ENCODE measurements at places on chromosomes 4 and X. TPM values are rescaled to one million over a fixed set of nuclear protein-coding genes. Genes with fewer than 3 reads are reported as not detected.

DNA sequence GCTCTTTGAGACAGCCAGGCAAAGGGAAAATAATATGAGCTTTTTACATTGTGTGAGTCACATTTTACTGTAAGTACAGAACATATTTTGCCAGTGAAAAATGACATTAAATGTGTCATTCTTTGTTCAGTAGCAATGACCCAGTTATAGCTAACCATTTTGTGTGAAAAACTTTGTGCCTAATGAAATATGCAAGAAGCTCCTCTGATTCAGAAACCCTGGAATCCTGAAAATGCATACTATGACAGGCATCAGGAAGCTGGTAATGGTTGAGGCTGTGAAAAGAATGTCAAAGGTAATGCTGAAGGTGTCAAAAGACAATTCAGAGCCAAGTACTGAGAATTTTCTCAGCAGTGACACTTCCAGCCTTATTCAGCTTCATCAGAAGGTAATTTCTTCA is 549.5 kb upstream of the SMIM31 start:
- H3K4me1 ChIP-seq = no peaks in the 10 kb centered on the region
- no peaks in the 10 kb centered on the region for H3K36me3 ChIP-seq
- no peaks in the 10 kb centered on the region for H3K27me3 ChIP-seq

- no peak overlapping the region for H3K27ac ChIP-seq
- H3K4me3 ChIP-seq = no peak overlapping the region
- no peak for DNase-seq
- no peaks in the 10 kb centered on the region for H3K27me3 ChIP-seq
- peaks cover 4% of the 10 kb centered on the region for H3K36me3 ChIP-seq
- H3K4me1 ChIP-seq = peaks cover 22% of the 10 kb centered on the region
Observed at GRCh38 chr4:2006956-2007653, 1.7 kb downstream of the NELFA start.

P2RY4 gene
- 0.64 TPM for total RNA-seq

GRCh38 chr4:138573246-138573645 is 331.1 kb upstream of the SLC7A11 start:
- H3K27ac ChIP-seq = no peak overlapping the region
- no peaks in the 10 kb centered on the region for H3K36me3 ChIP-seq

- no peak overlapping the region for H3K4me3 ChIP-seq
- H3K4me1 ChIP-seq = peaks cover 7% of the 10 kb centered on the region
- H3K27ac ChIP-seq = no peak overlapping the region
- no peaks in the 10 kb centered on the region for H3K36me3 ChIP-seq
Observed at GRCh38 chrX:69539437-69539836, 35.3 kb downstream of the NALF2 start.

GRCh38 chr4:176791591-176792325 is 964 bp downstream of the VEGFC start:
- peaks cover 12% of the 10 kb centered on the region for H3K27me3 ChIP-seq
- DNase-seq = no peak
- H3K4me1 ChIP-seq = no peaks in the 10 kb centered on the region
- no peaks in the 10 kb centered on the region for H3K36me3 ChIP-seq
- H3K27ac ChIP-seq = no peak overlapping the region

- H3K36me3 ChIP-seq = no peaks in the 10 kb centered on the region
- no peaks in the 10 kb centered on the region for H3K4me1 ChIP-seq
- no peak for DNase-seq
- H3K27me3 ChIP-seq = no peaks in the 10 kb centered on the region
Observed at GRCh38 chr4:161444626-161445025, 719.2 kb downstream of the FSTL5 start.

BEX5 gene
- 0.75 TPM for total RNA-seq

GRCh38 chrX:37997096-37997495 is 9.3 kb upstream of the SYTL5 start:
- H3K27ac ChIP-seq = no peak overlapping the region
- no peak overlapping the region for H3K4me3 ChIP-seq
- DNase-seq = no peak

- peaks cover 2% of the 10 kb centered on the region for H3K27me3 ChIP-seq
- H3K36me3 ChIP-seq = no peaks in the 10 kb centered on the region
- no peak overlapping the region for H3K27ac ChIP-seq
- H3K4me3 ChIP-seq = no peak overlapping the region
- no peak for DNase-seq
Observed at GRCh38 chrX:38216642-38217041, 4.0 kb downstream of the SRPX start.

CCDC120 gene
- 14.2 TPM for total RNA-seq

GRCh38 chr4:85610450-85610849 is 135.5 kb downstream of the ARHGAP24 start:
- peak overlapping the region; percentile 57 for H3K27ac ChIP-seq
- no peak for DNase-seq
- no peak overlapping the region for H3K4me3 ChIP-seq
- H3K36me3 ChIP-seq = no peaks in the 10 kb centered on the region
- H3K4me1 ChIP-seq = no peaks in the 10 kb centered on the region

CTAG1A gene
- not detected for total RNA-seq

- no peak overlapping the region for H3K27ac ChIP-seq
- no peaks in the 10 kb centered on the region for H3K36me3 ChIP-seq
- DNase-seq = no peak
- no peak overlapping the region for H3K4me3 ChIP-seq
Observed at GRCh38 chr4:36363024-36363423, 81.6 kb downstream of the DTHD1 start.

DNA sequence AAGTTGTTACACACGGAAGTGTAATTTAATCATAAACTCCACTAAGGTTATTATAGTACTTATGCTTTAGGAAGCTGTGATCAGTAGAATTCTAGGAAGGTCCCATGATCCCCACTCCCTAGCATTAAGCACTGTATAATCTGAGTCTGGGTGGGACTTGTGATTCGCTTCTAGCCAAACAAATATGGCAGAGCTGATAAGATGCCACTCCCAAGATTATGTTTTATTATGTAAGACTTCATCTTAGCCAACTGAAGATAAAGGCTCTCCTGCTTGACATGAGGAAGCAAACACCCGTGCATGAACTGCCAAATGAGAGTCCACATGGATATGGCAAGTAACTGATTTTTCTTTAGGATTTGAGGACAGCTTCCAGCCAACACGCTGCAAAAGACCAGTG is 186.4 kb upstream of the NDST3 start:
- H3K4me3 ChIP-seq = no peak overlapping the region
- H3K36me3 ChIP-seq = no peaks in the 10 kb centered on the region
- no peak for DNase-seq
- H3K27ac ChIP-seq = no peak overlapping the region
- H3K27me3 ChIP-seq = no peaks in the 10 kb centered on the region

DNA sequence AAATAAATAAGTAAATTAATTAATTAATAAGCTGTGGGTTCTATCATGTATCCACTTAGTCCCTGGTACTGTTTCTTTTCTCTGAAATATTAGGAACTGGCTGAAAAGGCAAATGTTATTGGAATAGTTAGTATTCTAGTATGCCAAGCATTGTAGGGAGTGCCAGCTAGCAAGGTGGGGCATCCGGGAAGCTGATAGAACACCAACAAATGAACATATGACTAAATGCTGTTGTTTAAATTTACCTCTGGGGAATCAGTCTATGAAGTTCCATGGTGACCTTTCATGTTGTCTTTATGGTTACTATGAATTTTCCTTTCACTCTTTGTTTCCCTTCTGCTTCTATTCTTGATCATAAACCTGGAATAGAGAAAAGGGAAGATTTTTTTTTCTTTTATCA is 32.7 kb downstream of the NUDT6 start:
- no peak overlapping the region for H3K4me3 ChIP-seq
- H3K27ac ChIP-seq = no peak overlapping the region
- H3K27me3 ChIP-seq = no peaks in the 10 kb centered on the region

DNA sequence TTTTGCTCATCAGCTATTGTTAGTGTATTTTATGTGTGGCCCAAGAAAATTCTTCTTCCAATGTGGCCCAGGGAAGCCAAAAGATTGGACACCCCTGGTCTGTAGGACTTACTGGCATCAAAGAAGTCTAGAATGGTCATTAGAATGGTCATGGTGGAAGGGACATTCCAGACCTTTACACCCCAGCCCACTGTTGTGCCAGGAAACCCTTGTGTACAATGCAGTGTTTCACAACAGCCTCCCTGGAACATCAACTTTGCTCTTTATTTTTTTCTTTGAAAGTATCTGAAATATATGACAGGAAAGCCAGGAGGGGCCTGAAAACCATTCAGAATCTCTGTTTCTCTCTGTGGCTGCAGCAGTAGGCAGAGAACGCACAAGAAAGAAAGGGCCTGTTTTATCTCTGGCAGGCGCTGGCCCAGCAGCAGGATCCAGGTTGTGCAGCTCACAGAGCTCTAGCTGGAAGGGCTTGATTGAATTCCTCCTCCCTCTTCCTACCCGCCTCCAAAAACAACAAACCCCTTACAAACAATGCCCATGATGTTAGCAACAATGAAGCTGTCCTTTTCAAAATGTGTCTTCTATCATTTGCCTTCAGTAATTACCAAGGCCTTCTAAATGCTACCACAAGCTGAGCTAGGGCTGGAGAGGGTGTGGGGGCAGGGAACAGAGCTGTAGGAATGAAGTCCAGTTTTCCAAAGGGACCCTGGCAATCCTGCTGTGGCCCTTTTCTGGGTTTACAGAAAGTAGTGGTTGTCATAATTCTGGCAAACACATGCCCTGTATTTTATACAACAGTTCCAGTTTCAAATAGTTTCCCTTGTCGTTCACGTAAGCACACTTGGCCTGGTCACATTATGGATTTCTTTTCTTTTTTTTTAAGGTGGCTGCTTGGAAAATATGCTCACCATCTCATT is 32.3 kb upstream of the TFDP3 start:
- no peak overlapping the region for H3K27ac ChIP-seq
- H3K4me3 ChIP-seq = no peak overlapping the region
- no peak for DNase-seq
- H3K27me3 ChIP-seq = no peaks in the 10 kb centered on the region

- no peak overlapping the region for H3K4me3 ChIP-seq
- H3K27me3 ChIP-seq = no peaks in the 10 kb centered on the region
- no peaks in the 10 kb centered on the region for H3K36me3 ChIP-seq
- H3K27ac ChIP-seq = no peak overlapping the region
Observed at GRCh38 chr4:42750091-42750490, 93.2 kb upstream of the ATP8A1 start.

GRCh38 chrX:119206203-119206602 is 29.9 kb upstream of the PGRMC1 start:
- DNase-seq = no peak
- H3K36me3 ChIP-seq = no peaks in the 10 kb centered on the region
- no peak overlapping the region for H3K27ac ChIP-seq
- no peaks in the 10 kb centered on the region for H3K4me1 ChIP-seq

DNA sequence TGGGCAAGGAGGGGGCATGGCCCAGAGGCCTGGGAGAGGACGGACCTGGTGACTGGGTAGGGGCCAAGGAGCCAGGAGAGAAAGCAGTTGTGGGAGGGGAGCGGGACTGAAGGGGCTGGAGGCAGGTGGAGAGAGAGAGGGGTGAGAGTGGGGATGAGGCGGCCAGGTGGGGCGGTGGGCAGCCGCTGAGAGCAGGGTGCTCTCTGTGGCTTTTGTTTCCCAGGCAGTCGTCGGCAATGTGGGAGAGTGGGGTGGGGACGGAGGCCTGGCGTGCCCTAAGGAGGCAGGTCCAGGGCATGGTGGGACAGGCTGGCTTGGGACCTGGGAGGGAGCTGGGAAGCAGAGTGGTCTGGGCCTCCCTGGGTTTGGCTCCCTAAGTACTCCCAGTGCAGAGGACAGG is 3.2 kb upstream of the ATP2B3 start:
- no peaks in the 10 kb centered on the region for H3K36me3 ChIP-seq
- no peak overlapping the region for H3K4me3 ChIP-seq
- H3K27ac ChIP-seq = no peak overlapping the region
- no peak for DNase-seq
- H3K27me3 ChIP-seq = peaks cover 2% of the 10 kb centered on the region
- no peaks in the 10 kb centered on the region for H3K4me1 ChIP-seq

HS6ST2 gene
- total RNA-seq = not detected

DNA sequence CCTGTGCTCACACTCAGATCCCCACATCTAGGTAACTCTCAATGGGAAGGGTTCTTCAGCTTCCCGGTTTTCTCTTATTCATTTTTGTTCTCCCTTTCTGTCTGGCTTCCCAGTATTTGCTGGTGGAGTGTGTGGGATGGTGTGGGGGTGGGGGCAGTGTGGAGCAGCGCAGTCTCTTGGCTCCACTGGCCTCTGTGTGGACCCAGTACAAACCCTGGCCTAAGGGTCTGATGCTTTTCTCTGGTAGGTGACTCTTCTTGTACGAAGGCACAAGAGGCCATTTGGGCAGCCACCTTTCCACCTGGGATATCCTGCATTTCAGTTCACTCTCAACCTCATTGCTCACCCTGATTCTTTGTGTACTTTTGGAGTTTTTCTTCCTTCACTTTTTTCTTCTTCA is 71.3 kb downstream of the NBDY start:
- no peaks in the 10 kb centered on the region for H3K27me3 ChIP-seq
- no peak for DNase-seq
- H3K27ac ChIP-seq = peak overlapping the region; percentile 13
- no peaks in the 10 kb centered on the region for H3K36me3 ChIP-seq

SRPX gene
- total RNA-seq = not detected

GRCh38 chr4:79623021-79623870 is 215.2 kb upstream of the GK2 start:
- no peak overlapping the region for H3K27ac ChIP-seq
- H3K27me3 ChIP-seq = no peaks in the 10 kb centered on the region
- H3K4me1 ChIP-seq = no peaks in the 10 kb centered on the region
- H3K36me3 ChIP-seq = no peaks in the 10 kb centered on the region
- no peak overlapping the region for H3K4me3 ChIP-seq

FMR1NB gene
- total RNA-seq = not detected

DNA sequence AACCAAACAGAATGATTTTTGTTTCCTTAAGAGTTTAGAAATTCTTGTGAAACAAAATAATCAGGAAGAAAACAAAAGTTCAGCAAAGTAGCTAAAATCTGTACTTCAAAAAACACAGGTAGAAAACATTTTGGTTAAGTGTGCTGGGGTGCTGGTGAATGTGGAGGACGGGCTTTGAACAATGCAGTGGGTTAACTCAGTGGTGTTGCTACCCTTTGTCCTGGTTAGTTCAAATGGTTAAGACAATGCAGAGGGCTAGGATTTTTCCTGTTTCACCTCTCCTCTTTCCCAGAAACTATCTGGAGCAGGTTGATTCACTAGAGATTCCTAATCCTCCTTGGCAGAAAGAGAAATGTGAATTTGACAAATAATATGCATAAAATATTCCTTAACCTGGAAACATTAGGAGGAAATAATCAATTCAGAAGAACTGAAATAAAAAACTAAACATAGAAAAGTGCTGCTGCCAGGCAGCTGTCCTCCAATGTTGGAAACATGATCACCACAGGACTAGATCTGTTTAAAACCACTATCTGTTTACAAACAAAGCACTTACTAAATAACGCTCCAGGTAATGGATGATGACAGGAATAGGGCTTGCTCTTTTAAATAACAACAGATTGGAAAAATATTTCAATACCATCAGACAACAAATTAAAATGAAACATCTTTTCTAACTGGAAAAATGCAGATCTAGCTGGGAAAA is 148.9 kb downstream of the MAML3 start:
- no peaks in the 10 kb centered on the region for H3K27me3 ChIP-seq
- H3K27ac ChIP-seq = no peak overlapping the region
- no peaks in the 10 kb centered on the region for H3K36me3 ChIP-seq

- H3K4me1 ChIP-seq = no peaks in the 10 kb centered on the region
- no peak overlapping the region for H3K4me3 ChIP-seq
- no peaks in the 10 kb centered on the region for H3K27me3 ChIP-seq
Observed at GRCh38 chr4:104743215-104743653, 248.5 kb upstream of the CXXC4 start.

KDR gene
- 0.07 TPM for total RNA-seq

NAA11 gene
- total RNA-seq = not detected

Measured in natural killer cell (primary cell).